ENCODE measurements at places on chromosomes 3 and 15. TPM values are rescaled to one million over a fixed set of nuclear protein-coding genes. Genes with fewer than 3 reads are reported as not detected.

DNA sequence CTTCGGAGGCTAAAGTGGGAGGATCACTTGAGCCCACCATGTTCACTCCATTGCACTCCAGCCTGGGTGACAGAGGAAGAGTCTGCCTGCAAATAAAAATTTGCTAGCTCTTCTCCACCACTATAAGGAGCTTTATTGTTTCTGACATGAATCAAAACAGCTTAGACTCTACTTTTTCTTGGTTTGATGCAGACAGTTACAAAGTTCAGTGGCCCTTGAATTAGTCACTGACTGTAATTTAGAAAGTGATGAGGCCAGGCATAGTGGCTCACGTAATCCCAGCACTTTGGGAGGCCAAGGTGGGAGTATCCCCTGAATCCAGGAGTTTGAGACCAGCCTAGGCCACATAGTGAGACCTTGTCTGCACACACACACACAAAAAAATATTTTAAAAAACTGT lies 172.4 kb upstream of the CGNL1 start:
- no peak for DNase-seq

- DNase-seq = peak; percentile 83
These were observed 76.4 kb downstream of the CHSY1 start for GRCh38 chr15:101175401-101175800.

DNA sequence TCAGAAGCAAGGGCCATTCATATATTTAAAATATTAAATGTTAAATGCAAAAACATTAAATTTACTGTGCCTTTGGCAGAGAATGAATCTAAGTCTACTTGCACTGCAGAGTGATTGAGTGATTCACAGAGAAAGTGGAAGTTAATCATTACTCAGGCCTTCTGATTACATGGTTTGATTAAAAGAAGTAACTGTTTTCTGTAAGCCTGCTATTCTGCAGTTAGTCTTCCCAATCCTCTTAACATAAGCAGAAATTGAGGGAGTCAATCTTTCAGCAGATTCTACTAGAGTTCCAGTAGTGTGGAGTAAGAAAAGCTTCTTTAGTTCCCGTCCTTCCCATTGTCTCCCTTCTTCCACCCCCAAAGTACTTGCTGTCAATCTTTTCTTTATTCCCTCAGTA lies 1.5 kb downstream of the NLGN1 start:
- no peak for DNase-seq

- DNase-seq = no peak
These were observed 529.5 kb downstream of the NTRK3 start for GRCh38 chr15:87727073-87727472.

DNA sequence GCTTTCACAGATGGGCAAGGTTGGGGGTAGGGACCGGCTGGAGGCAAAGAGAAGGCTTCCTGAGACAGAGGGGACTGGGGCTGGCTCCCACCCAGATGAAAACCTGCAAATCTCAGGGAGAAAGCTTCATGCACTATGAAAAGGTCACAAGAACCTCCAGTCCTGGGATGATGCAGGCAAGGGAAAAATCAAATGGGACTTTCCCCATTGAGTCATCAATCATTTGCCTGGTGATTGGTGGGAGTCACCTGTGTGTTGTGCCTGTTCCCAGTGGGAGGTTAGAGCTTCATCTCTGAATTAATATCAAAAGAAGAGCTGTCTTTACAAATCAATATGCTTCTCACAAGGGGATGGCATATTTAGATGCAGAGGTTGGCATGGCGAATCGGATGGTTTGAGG lies 49.9 kb downstream of the CACNA1D start:
- DNase-seq = no peak

GRCh38 chr3:16402451-16402850 lies 111.0 kb downstream of the RFTN1 start:
- no peak for DNase-seq

Gene ZNF502
- total RNA-seq = 5.7 TPM

Gene RARB
- 8.9 TPM for total RNA-seq

DNA sequence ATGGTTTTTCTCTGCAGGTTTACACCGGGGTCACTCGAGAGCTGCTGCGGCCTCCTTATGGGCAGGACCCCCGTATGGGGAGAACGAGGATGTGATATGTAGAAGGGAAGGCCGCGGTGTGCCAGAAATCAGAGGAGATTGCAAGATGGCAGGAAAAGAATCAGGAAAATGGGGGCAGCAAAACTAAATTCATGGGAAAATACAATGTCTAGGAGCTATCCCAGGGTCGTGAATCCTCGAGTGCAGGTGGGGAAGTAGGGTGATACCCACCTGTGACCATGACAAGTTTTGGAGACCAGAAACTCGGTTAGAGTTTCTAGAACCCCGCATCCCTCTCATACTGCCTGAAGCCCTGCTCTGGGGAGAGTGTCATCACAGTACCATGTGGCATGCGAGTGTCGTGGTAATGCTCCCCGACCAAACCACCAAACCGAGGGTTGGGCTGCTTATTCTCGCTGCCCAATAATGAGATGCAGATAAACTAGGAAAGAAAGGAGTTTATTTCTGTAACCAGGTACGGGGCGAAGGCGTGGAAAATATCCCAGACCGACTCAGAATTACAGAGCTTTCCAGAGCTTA lies 781 bp downstream of the TRNT1 start:
- DNase-seq = no peak

- DNase-seq = no peak
These were observed 65.1 kb upstream of the LEKR1 start for GRCh38 chr3:156761007-156761406.

Gene ADAMTS9
- 105 TPM for total RNA-seq

DNA sequence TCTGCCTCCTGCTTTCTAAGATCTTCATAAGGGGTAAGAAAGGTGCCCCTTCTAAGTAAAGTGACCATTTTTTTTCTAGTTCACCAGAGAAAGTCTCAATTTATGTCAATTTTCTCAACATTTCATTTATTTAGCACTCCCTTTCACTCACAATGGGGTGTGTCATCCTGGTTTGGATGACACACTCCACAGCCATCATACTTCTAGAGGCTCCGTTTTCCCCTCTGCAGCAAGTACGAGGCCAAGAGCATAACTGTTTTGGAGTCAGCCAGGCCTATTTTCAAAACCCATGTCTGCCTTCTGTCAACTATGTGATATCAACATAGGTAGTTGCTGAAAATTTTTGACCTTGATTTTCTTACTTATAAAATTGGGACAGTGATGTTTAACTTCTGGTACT lies 703.2 kb downstream of the NLGN1 start:
- no peak for DNase-seq

Gene PPP2R3A
- 10.6 TPM for total RNA-seq

DNA sequence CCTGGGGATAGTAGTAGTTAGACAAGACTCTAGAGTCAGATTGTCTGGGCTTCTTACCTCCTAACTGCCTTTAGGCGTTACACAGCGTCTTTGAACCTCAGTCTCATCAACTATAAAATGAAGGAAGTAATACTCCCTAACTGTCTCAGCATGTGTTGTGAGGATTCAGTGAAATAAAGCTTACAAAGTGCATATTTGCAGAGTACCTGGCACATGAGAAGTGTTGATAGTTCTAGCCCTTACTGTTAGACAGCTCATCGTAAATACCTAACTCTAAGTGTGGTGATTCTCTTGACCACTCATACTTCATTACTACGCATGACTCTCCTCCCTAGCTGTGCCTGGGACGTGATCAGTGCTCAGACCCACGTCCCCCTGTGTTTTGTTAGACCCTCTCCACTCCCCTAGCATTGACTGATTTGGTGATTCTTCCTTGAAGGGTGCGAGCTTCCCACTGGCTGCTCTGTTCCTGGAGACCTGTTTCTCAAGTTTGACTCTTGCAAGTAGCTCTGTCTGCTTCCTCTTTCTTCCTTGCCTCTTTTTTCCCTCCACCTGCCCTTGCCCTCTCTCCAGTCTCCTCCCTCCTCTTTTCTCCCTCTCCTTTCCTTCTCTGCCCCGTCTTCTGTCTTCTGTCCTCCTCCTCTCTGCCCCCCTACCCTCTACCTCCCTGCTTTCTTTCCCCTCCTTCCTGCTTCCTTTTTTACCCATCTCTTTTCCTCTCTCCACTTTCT lies 124.2 kb downstream of the SLC25A26 start:
- DNase-seq = no peak

Gene ISL2
- total RNA-seq = not detected

DNA sequence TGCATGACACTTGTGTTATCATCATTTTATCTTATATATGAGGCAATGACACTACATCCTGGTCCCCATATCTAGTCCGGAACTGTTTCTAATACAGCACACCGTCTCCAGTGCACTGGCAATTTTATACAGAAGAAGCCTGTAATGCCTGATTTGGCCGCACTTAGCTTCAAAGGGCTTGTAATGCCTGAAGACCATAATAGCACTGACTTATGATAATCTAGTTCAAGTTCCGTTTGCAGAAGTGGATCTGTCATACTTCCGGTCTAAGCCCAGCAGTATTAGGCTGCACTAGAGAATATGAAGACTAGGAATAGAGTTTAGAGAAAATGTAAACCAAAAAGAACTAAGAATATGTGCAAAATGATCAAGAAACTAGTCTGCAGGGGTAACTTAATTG lies 1.3 kb downstream of the BNIP2 start:
- no peak for DNase-seq

- DNase-seq = no peak
These were observed 3.8 kb downstream of the TP53BP1 start for GRCh38 chr15:43489191-43489590.

DNA sequence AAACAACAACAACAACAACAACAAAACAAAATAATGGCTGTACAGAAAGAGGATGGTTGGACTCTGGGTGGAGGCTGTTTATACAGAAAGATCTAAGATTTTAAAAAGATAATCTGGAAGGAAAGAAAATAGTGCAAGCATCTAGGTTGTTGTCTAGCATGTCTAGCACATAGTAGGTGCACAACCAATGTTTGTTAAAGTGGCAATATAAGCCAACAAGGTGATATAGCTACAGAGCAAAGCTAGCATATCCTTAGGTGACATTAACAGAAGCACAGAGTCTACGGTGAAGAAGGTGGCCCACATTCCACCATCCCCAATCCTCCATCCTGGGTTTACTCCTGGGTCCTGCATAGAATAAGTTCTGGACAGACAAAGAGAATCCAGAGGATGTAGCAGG lies 4.7 kb downstream of the TMEM40 start:
- DNase-seq = no peak

- DNase-seq = no peak
These were observed 40.5 kb downstream of the TRAT1 start for GRCh38 chr3:108862865-108863798.

DNA sequence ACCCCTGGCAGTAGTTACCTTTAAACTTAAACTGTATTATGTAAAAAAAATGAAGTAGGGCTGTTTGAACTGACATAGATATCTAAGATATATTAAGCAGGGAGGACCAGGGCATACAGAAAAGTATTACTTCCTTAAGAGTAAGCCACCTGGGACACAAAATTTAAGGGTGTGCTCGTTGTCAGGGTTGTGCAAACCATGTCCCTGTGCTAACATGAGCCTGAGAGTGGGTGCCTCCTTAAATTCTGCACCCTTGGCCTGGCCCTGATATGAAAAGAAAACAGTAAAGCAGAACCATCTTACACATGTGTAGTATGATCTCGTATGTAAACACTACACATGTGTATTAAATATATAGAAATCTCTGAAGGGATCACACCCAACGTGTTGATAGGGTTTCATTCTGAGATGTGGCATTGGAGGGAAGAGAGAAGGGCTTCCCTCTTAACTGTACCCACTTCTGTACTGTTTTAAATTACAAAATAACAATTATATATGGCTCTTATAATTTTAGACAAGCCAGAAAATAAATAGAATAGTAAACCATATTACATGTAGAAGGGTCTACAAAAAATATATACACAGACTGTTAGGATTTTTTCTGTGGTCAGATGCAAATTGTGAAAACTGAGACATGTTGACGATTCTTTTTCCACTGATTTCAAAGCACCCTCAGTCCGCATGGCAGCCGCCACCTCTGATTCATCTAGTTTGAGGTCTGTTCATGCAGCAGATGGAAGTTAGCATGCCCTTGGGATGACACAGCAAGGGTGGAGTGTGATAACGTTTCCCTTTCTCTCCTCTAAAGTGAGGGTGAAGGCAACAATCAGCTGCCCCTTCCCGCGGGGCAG lies 400.8 kb upstream of the PROK2 start:
- peak; percentile 86 for DNase-seq

DNA sequence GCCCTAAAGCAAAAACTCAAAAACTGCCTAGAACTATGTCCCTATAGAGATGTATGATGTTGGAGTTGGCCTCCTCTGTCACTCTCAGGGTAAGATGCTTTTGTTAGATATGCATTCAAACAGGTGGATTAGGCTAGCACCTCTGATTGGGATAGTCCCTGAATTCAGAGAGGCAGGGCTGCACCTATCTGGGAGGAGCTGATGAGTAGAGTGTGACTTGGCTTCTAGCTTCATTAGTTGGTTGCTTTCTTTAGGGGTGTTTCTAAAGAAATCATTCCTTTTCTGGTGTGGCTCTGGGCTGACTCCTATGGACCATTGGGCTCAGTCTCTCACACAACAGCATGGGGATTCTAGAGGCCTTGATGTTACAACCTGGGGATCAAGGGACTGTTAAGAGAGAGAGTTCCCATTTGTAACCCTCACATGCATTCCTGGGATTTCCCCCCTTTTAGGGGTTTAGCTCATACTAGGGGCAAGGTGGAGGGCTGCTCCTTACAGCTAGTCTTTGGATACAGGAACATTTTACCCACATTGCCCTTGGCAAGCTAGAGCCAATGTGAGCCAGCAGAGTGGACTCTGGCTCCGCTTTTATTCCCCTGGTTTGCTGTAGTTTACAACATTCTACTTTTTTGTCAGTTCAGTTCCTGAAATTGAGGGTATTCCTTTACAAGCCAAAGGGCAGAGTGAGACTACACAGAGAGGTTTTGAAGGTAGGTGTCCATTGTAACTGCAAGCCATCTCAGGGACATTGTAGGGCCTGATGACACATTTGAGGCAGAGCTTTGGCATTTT lies 7.5 kb downstream of the ZNF592 start:
- no peak for DNase-seq

GRCh38 chr3:135887220-135887619 lies 78.3 kb upstream of the PPP2R3A start:
- DNase-seq = no peak

Gene ECE2
- total RNA-seq = not detected

Gene ZBTB47
- 83.8 TPM for total RNA-seq

- no peak for DNase-seq
These were observed 55.2 kb upstream of the CACNA2D3 start for GRCh38 chr3:54067055-54067698.

Gene SLC9C1
- 0.29 TPM for total RNA-seq

DNA sequence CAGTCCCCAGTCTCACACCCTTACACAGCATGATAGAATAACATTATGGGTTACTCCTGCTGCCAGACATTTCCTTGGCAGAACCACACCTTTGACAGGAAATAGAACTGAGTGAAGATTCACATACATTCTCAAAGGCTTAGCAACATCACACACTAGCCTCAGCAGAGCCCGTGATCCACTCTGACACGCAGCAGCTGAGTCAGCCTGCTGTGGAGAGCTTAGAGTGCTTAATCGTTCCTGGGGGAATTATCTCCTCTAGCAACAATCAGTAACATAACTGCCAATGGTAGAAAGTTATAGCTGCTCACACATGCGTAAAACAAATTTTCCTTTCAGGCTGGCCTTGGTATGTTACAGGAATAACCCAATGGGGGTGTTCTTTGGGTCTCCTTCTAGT lies 382.1 kb downstream of the GAP43 start:
- peak; percentile 82 for DNase-seq

GRCh38 chr15:58755956-58756355 lies 6.4 kb upstream of the ADAM10 start:
- DNase-seq = no peak

Gene CRABP1
- not detected for total RNA-seq
